Stimulated activated CD8-positive, alpha-beta memory T cell treated with anti-CD3 and anti-CD28 coated beads, Interleukin-15, amount 100 ng/mL, for 4 hours (primary cell): ENCODE measurements at places on chromosomes 11 and 22.

- no peak for DNase-seq
Observed at GRCh38 chr11:116646191-116646590, 126.6 kb downstream of the BUD13 start.

- no peak for DNase-seq
Observed at GRCh38 chr11:44110231-44110679, 14.8 kb downstream of the EXT2 start.

- no peak for DNase-seq
Observed at GRCh38 chr11:80155412-80156017, 714.7 kb upstream of the TENM4 start.

DNA sequence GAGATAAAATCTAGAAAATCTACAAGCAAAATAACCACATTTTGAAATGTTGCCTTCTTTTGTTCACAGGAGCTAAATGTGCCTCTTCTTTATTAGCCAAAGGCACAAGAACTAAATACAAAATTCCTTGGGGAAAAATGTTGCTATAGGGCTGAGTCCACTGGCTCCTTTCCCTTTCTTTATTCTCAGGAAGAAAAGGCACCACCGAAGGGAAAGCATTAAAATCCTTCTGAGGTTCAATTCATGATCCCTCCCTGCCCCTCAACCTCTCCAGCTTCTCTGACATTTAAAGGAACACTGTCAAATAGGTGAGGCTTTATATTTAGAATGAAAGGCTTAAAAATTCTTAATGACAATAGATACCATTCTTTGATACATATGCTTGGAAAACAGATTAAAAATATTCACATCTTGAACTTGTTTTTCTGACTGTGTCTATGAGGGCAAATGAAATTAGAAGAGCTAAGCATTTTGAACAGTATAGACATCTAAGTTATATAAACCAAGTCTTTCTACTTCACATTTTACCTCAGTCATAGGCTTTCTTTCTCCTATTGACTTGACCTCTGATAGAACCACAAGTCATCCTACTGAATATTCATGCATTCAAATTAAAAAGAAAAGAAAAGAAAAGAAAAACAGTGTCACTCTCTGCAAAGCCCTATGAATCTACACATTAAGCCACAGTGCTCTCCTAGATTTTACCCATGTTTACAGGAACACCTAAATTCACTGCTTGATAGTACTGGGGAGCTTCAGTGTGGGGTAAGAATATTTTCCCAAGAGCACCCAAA lies 148.2 kb downstream of the MAML2 start:
- DNase-seq, result no peak

DNA sequence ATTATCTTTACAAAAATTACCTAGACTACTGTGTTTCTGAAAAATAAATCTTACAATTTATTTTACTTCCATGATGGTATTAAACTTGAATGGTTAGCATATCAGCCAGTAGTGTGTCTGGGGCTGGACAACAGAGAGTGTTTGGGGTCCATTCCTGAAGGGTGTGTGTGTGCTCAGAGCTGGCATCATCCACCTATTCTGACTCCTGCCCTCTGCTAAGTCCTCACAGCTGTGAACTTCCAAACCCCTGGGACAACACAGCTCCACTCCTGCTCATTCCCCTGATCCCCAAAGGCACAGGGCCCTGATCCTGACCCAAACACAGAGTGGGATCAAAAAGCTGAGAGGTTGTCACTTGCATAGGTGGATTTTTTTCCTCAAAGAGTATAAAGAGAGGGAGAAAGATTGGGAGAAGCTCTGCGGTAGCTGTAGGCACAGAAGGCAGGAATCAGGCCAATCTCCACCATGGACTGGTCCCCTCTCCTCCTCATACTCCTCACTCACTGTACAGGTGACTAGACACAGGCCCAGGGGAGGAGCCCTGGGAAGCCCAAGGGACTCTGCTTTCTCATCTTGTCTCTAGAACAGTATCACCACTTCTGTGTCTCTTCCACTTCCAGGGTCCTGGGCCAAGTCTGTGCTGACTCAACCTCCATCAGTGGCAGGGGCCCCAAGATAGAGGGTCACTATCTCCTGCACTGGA lies 55.7 kb upstream of the TOP3B start:
- DNase-seq, result no peak

DNA sequence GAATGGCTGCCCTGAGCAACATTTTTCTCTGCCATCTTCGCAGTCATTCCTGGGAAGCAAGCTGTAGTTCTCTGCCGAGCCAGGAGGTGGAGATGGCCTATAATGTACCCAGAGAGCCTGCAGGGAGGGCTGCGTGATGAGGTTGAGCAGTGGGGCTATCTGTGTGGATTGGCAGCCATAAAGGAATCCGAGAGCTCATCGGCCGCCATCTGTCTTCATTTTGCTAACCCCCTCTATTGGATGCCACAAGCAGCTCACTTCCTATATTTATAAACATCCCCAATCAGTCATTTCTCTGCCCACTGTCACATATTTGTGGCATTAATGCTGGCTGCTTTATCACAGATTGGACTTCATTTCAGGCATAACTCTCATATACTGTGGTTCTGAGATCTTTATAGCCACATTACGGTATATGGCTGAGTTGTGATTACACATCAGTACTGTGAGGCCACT lies 209.5 kb downstream of the NTM start:
- DNase-seq, result no peak

- no peak for DNase-seq
Observed at GRCh38 chr22:43015677-43016042, 711 bp upstream of the PACSIN2 start.

DNA sequence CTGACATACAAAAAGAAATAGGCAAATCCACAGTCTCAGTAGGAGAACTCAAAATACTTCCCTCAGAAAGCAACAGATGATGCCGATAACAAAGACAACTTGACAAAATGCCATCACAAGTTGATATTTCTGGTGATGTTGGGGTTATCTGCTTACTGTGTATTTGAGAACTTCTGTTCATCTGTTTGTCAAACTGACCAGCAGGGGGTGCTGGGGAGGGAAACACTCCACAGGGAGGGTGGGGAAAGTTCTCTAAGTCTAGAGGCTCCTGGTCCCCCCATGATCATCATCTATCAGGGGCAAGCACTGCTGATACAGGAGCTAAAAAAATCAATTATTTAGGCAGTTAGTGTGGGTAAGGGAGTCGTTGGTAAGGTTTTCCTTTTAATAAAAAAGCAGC lies 19.2 kb downstream of the GLYATL1 start:
- DNase-seq, result no peak

DNA sequence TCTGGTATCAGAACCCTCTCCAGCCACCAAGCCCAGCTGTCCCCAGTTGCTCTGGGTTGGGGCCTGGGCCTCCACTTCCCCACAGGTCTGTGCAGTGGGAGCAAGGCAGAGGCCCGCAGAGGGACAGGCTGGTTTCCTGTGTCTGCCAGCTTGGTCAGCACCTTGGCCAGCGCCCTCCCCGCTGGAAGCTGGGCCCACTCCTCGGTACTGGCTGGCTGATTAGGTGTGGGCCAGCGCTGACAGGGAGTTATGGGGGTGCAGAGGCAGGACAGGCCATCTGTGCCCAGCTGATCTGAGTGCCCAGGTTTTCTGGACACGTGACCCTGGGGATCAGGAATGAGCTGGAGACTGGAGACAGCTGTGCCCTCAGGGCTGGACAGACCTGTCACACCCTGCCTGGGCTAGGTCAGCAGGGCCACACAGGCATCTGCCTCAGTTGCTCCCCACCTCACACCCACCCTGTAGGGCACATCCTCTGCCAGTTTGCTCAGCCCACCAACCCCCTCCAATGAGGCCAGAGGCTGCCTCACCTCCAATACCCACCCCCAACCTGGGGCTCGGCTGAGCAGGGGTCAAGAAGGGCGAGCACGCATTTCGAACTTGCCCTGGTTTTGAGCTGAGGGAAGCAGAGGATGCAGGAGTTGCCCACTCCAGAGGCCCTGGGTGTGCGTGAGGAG lies 175.3 kb downstream of the IGLL1 start:
- no peak for DNase-seq

DNA sequence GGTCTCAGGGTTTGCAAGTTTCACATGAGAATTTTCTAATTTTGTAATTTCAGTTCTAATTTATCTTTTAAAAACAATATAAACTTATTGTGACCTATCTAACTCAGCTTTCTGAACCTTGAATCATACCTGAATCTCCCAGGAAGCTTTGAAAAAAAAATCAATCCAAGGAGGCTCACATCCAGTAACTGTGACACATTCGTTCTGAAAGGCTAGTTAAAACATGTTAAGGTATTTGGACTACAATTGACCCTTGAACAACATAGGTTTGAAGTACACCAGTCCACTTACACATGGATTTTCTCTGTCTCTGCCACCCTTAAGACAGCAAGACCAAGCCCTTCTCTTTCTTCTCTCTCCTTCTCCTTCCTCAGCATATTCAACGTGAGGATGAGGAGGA lies 40.0 kb downstream of the DDI1 start:
- DNase-seq, result no peak

DNA sequence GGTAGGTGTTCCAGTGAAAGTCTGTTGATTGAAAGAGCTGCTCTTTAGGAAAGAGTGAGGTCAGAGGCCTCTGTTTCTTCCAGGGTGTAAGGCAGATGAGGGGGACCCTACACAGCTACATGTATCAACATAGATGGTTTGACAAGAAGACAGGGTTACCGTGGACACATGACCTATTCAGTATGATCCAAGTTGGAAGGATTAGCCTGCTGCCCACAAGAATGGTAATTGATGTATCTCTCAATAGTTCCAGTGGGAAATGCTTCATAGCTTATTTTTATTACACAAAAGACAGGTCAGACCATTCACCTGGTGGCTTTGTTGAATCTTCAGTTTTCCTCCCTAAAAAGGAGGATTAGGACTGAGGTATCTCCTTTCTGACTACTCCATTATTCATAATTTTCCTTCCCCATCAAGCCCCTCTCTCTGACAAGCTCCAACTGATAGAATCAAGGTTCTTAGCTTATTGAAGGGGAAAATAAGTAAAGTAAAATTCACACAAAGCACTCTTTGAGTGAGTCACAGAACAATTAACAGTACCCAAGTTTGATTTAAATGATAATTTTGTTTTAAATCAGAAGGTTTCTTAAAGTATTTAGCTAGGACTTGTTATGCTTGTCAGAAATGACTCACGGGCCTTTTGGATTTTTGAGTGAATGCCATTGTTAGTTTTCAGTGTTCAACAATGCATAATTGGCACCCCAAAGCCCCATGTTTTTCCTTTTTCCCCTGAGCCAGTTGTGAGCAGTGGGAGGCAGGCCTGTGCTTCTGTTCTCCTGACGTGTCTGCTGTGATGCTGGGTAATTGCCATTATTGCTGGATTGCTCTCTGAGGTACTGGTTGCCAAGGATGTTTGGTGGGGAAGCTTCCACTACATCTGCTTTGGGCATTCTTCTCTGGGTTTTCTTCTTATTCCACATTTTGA lies 373.2 kb downstream of the DDX10 start:
- DNase-seq, result no peak

DNA sequence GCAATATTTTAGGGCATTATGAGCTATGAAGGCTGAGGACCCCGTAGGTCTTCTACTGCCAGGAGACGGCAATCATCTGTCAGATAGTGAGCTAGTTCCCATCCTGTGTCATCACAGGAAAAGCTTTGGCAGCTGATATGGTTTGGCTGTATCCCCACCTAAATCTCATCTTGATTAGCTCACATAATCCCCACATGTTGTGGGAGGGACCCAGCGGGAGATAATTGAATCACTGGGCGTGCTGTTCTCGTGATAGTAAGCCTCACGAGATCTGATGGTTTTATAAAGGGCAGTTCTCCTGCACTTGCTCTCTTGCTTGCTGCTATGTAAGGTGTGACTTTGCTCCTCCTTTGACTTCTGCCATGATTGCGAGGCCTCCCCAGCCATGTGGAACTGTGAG lies 18.1 kb downstream of the CSRP3 start:
- no peak for DNase-seq

DNA sequence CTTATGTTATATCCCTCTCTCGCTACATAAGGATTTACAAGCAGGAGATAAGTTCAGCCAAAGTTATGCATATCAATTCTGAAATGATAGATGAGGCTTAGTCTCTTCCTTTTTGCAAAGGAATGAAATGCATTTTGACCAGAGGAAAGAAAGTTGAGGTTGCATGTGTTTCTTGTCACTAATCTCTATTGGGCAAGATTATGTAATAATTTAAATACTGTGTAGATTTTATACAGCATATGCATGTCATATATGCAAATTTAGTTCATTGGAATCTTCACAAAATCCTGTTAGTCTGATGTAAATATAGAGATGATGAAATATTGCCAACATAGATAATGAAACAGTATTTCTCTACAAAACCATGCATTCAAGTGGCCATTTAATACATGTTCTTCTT lies 858.7 kb upstream of the RAG2 start:
- DNase-seq, result no peak

DNA sequence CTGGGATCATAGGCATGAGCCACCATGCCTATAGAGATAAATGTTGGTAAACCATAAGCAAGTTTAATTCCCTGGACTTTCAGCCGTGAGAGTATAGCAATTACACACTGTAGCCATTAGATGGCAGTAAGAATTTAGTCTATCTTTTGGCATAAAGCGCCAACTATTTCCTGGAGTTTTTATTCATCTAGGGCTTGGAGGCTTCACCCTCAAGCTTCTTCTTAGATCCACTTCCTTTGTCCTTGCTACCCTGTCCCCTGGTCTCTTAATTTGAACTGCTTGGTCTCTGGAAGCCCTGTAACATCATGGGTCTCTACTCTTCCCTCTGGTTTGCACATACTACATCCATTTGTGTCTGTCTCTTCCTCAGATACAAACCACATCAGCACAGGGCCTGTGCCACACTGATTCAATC lies 38.2 kb downstream of the OR10A6 start:
- no peak for DNase-seq

- DNase-seq, result no peak
Observed at GRCh38 chr11:1020211-1020905, 16.2 kb downstream of the MUC6 start.

- DNase-seq, result no peak
Observed at GRCh38 chr11:102853956-102854355, 10.5 kb upstream of the MMP3 start.

- DNase-seq, result no peak
Observed at GRCh38 chr11:103528596-103528995, 419.4 kb downstream of the DYNC2H1 start.

GRCh38 chr11:77590194-77590782 lies 535 bp downstream of the AQP11 start:
- DNase-seq, result no peak

- no peak for DNase-seq
Observed at GRCh38 chr11:74022546-74022945, 13.7 kb upstream of the UCP3 start.

DNA sequence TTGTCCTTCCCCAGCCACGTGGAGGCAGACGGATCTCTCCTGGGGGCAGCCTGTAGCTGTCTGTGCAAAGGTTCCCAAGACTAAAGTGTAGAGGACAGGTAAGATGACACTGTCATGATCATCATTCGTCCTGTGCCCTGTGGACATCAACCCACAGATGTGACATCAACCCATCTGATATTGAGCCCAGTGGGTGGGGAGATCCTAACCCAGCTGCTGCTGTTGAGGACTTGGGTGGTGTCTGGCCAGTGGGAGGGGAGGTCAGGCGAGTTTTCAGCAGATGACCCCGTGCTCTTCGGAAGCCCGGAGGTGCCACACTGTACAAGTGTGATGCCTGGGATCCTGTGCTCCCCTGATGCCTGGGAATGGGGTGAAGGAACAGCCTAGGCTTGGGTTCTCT lies 1.2 kb upstream of the GAL start:
- no peak for DNase-seq

GRCh38 chr11:69380451-69380901 lies 86.5 kb downstream of the MYEOV start:
- DNase-seq, result no peak
